Activated CD4-positive, CD25-positive, alpha-beta regulatory T cell (primary cell): ENCODE measurements at places on chromosomes 3 and 15.

DNA sequence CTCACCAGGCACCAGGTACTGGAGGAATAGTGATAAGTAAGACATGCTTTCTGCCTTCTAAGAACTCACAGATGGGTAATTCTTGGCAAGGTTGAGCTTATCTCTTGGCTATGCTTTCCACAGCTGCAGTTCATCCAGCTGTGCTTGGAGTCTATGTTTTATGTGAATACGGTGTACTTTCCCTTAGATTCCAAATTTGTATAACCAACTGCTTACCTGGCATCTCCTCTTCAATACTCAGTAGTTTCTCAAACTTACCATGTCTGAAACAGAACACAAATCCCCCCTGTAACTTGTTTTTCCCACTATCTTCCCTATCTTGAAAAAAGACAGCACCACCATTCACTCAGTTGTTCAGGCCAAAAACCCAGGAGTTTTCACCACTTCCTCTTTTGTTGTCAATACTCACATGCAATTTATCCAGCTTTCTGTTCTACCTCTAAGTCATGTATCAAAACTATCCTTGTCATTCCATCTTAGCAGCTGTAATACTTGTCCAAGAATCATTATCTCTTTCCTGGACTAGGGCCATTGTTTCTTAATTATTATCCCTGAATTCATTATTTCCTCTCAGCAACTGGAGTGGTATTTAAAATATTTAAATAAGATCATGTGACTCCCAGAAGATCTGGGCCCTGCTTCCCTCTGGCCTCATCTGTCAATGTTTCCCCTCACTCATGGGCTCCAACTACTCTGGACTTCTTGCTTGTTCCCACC lies 32.6 kb downstream of the COL6A5 start:
- no peak for DNase-seq

DNA sequence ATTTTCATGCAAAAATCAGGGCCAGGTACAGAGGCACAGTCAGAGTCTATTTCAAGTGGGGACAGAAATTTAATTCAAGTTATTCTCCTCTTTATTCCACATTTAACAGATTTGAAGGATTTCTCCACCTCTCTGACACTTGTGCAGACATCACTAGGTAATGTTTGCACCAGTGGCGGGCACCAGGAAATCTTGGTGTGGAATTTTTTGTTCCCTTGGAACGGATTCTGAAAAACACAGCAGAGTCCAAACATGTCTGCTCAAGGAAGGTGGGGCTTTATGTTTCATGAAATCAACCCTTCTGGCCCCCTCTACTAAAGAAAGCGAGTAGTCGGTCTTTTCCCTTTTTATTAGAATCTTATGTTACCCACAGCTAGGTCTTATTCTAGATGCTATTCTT lies 271.2 kb upstream of the MDFIC2 start:
- DNase-seq: no peak

- no peak for DNase-seq
Measured at GRCh38 chr15:38195191-38195901, 57.3 kb upstream of the SPRED1 start.

- DNase-seq: no peak
Measured at GRCh38 chr3:9331171-9331570, 31.7 kb upstream of the THUMPD3 start.

DNA sequence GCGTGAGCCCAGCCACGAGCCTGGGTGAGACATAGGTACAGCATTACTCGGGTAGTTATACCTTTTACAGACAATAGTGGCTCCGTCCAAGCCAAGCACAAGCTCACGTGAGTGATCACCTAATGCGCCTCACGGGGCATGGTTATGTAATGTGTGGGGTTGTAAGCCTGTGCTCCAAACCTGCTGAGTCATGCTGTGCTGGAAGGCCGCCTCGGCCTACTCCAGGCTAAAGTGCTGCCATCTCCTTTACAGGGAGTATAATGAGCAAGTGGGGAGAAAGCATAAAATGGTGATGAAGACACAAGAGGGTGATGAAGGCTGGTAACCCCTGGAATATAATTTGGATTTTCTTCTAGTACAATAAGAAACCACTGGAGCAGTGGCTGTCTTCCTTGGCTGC lies 175.8 kb upstream of the STT3B start:
- DNase-seq: no peak

- no peak for DNase-seq
Measured at GRCh38 chr15:80474224-80475215, 70.3 kb downstream of the ARNT2 start.

DNA sequence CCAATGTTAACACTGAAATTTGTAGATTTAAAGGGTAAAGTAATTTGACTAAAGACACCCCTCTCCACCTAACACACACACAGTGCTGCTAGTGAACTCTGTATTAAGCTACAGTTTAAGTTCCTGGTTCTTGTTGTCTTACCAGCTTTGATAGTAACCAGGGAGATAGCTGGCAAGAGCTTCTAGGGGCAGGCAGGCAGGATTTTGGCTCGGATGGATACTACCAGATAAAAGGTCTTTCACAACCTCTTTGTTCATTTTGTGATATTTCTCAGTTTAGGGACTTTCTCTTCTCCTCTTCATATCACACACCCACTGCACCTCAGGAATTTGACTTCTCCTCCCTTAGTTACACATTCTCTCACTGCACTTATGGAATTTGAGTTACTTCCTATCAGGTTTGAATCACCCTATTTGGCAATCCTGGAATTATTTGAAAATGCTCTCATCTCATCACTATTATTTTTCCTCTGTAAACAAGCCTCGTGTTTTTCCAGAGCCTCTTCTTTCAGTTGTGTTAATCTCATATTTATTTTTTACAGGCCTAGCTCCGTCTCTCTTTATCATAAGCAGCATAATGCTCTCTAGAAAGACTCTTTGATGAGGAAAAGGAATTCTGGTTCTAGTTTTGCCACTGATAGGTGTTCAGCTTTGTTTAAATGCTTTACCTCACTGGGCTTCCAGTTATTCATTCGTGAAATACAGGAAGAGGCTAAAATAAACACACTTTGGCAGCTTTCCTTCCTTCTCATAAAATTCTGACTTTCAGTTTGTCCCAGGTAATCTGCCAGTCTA lies 23.0 kb upstream of the CLDN1 start:
- no peak for DNase-seq

GRCh38 chr3:4493941-4494894 lies 1.1 kb downstream of the ITPR1 start:
- DNase-seq: no peak

- no peak for DNase-seq
Measured at GRCh38 chr3:73192036-73192738, 130.7 kb downstream of the EBLN2 start.

- DNase-seq: no peak
Measured at GRCh38 chr3:15361494-15362214, 29.3 kb upstream of the SH3BP5 start.

DNA sequence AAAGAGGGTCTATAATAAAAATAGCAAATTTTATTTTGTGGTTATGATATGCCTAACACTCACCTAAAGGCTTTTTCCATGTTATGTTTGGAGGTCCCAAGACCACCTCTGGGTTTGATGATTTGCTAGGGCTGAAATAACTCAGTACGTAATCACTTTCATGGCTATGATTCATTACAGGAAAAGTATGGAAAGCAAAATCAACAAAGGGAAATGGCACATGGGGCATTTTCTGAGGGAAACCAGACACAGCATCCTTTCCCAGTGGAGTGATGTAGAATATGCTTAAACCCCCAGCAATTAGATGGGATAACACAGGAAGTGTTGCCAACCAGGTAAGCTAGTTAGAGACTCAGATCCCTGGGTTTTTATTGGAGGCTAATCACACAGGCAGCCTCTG lies 701.6 kb upstream of the CBLB start:
- no peak for DNase-seq

DNA sequence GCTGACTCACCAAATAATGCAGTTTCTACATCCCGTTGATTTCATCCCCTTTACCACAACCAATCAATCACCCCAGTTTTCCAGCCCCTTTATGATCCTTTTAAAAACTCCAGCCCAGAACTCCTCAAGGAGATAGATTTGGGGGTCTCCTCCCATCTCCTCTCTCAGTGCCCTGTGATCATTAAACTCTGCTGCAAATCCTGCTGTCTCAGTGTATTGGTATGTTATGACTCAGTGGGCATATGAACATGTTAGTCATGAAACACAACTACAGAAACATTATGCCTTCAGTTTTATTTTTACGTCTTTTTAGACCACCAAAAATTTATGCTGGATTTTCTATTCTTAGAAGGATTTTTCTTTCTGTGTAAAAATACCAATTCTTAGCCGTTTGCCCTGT lies 213.7 kb downstream of the DIPK2A start:
- no peak for DNase-seq

DNA sequence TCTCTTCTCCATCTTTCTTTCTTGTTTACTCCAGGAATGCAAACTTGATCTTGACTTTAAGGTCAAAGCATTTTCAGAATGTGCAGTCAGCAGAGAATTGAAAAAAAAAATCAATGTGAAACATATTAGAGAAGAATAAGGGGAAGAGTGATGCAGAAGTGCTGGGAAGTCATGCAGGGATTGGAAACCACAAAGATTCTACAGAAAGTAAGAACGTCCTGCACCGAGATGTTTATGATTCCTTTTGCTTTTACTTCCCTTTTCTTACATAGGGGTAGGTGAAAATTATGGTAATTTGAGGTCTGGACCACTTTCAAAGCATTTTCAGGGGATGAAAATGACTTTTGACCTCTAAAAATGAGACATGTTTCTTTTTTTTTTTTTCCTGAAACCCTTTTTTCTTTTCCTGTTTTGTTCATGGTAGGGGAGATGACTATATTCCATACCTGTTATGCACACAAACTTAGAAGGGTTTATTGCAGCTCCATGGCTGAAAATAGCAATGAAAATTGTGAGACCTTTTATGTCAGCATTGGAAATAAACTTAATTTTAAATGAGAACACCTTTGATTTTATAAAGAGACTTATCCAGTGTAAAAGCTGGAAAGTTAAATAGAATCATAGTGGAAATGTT lies 623.5 kb upstream of the TBL1XR1 start:
- no peak for DNase-seq

DNA sequence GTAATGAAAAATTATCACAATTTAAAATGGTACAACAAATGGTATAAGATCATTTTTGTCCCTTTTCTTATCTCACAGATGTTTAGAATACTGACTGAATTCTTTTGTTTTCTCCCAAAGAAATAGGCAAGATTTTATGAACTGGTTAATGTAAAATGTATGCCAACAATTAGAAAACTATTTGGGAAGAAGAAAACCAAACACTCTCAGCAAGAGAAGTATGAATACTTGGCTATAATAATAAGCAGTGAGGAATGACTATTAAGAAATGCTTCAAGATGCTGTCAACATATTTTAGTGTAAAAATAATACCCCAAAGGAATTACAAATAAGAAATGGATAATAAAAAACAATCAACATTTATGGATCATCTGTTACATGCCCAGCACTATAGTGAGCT lies 18.5 kb downstream of the SHQ1 start:
- DNase-seq: no peak

GRCh38 chr3:157713101-157713500 lies 209.9 kb upstream of the VEPH1 start:
- DNase-seq: no peak

GRCh38 chr3:39343076-39343717 lies 13.7 kb downstream of the CCR8 start:
- no peak for DNase-seq

DNA sequence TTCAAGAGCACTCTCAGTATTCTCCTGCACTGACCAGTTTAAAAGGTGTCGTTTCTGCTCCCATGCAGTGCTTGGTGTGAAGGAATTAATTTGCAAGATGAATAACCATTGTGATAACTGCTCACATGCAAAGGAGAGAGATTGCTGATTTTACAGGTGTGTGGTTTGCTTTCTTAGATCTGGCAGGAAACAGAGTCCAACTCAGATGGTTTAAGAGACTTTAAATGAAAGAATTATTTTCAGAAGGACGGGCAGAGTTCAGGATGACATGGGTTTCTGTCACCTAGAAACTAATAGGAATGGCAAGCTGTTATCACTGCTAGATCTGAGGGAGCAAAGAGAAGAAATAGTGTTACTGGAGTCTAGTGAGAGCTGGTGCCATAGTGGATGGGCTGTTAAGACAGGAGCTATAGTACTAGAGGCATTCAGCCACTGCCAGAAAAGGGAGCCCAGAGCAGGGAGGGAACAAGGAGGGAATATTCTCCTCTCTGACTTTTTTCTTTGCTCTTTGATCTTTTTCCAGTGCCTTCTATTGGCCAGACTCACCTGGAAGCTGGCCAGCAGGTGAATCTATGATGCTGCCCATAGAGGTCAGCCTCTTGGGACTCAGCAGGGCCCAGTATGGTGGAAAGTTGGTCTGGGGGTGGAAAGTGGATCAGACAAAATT lies 14.9 kb downstream of the ATXN7 start:
- no peak for DNase-seq

- no peak for DNase-seq
Measured at GRCh38 chr3:98793971-98794370, 30.8 kb downstream of the ST3GAL6 start.

DNA sequence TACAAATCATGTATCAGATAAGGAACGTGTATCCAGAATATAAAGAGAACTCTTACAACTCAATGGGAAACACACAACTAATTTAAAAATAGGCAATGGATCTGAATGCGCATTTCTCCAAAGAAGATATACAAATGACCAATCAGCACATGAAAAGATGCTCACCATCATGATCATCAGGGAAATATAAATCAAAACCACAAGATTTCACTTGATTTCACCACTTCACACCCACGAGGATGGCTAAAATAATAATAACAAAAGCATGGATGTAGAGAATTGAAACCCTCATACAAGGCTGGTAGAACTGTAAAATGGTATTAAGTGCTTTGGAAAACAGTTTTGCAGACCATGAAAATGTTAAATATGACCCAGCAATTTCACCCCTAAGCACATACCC lies 26.7 kb upstream of the SLC12A8 start:
- DNase-seq: no peak

- no peak for DNase-seq
Measured at GRCh38 chr15:89936786-89937265, 24.1 kb upstream of the ARPIN start.

DNA sequence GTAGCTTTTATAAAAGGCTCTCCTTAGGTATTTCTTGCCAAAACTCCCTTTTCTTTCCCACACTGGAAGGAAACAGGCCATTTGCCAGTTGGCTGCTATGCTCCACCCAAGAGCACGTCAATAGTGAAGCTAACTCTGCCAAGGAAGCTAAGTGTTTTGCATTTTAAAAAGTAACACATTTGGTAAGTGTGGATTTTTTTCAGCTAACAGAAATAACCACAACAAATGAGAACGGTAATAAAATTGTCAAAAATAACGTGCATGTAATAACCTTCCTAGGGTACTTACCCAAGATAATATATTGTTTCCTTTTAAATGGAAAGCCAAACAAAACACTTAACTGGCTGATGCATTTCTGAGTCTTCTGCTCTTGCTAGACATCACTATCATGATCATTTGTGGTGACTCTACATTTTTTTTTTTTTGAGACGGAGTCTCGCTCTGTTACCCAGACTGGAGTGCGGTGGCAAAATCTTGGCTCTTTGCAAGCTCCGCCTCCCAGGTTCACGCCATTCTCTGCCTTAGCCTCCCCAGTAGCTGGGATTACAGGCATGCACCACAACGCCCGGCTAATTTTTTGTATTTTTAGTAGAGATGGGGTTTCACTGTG lies 4.6 kb downstream of the DPP8 start:
- no peak for DNase-seq

DNA sequence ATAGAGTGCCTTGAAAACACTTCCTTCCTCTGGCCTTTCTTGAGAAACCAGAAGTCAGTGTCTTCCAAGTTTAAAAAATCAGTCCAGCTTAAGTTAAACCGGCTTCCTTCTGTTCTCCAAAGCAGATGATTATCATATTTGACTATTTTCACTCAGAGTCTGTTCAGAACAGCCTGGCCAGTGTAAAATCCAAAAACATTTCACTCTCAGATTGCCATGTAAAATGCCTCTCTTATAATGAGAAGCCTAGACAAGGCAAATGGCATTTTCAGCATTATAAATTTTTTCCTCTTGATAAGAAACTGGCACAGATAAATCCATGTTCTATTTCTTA lies 193.5 kb downstream of the TNIK start:
- DNase-seq: no peak
